ENCODE measurements at places on chromosomes 3 and 15.
A peak's percentile ranks its signal among the peaks of the same experiment; 100 is the strongest.

- DNase-seq, result no peak
Observed at GRCh38 chr3:141000686-141001085, 50.5 kb upstream of the SPSB4 start.

GRCh38 chr3:32450992-32451659 lies 51.5 kb downstream of the CMTM6 start:
- DNase-seq, result no peak

GRCh38 chr15:52706091-52706490 lies 26.9 kb upstream of the ATOSA start:
- DNase-seq, result no peak

DNA sequence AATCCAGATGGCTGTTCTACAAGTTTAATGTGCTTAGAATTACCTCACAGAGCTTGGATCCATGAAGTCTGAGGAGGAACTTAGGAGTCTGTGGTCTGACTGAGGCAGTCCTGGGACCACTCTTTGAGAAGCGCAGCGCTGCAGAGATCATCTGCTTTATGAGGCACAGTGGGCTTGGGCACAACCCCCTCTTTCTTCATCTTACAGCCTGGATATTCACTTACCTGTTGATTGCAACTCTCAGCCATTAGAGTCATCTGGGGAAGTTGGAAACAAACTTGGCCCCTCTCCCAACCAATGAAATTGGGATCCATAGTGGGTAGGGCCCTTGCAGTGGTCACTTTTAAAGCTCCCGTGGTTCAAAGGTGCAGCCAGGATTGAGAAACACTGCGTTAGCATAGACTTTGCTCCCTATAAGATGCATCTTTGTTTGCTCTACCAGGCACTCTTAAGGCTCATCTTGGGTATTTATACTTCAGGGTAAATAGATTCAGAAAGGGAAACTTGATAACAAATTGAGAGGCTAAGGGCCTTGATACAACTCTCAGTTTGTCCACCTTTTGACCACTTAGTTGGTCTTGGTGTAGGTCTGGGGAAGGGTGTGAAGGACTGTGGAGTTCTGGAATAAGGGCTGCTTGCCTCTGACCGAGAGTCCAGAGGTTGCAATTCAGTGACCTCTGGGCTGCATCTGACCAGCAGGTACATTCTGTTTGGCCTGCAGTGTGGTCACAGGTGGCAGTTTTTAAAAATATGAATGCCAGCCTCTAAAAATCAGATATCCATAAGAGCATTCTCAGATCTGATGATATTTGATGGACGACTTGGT lies 22.8 kb downstream of the FEM1B start:
- DNase-seq, result no peak

DNA sequence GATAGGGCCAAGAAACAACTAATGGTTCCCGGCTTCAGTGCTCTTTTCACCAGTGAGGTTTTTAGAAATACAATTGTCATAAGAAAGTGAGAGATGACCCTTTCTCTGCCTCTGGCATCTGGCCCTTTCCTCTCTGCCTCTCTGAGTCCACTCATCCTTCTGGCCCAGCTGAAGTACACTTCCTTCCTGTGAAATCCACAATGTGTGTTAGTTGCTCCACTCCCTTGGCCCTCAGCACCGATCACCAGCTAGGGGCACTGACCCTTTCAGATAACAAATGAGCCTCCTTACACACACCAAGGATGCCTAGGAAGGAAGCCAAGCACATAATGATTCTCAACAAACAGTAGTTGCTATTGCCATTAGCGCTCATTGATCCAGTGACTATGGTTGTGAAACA lies 2.9 kb upstream of the CAV3 start:
- DNase-seq, result no peak

DNA sequence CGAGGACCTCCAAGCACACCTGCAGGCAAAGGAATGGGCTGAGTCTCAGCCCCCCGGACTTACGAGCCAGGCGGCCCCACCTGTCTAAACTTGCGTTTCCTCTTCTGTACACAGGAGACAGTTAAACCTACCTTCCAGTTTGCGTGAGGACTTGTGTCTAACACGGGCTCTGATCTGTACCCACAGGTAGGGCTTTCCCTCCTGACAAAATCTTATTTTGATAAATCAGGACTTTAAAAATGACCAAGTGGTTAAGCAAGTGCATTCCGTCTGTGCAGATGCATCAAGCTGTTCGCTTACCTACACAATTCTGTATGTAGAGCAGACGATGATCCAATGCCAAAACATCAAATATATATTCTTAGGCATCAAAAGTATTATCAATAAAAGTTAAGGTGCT lies 238.0 kb downstream of the XXYLT1 start:
- no peak for DNase-seq

DNA sequence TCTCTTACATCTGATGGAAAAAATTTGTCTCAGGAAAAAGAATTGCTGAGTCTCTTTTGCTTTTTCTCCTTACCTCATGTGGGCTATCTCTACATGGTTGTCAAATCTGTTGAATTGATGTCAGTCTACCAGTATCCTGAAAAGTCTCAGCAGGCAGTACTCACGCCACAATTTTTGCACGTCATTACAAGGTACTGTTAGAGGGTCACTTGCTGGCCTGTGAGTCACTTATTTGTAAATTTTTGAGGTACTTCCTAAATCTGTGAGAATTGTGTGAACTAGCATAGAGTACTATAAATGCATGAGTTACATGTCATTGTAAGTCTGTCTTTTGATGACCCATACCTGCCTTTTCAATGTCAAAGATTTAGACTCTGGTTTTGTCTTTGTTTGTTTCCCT lies 15.9 kb downstream of the HPS3 start:
- DNase-seq, result no peak

- no peak for DNase-seq
Observed at GRCh38 chr15:25829073-25829472, 34.1 kb downstream of the ATP10A start.

DNA sequence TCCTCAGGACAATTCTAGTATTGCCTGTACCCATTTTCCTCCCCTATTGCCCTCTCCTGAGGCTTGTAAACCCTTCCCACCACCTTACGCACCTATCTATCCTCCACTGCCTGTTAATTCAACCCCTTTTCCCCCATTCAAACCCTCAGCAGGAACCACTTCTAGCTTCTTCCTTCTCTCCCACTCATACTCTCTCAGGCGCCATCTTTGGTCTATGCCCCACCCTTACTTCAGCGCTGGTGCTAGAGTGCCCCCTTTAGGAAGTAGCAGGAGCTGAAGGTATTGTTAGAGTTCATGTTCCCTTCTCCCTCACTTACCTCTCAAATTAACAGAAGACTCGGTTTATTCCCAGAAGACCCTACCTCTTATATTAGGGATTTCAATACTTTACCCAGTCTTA lies 121.8 kb upstream of the NLGN1 start:
- DNase-seq, result peak; percentile 3

- no peak for DNase-seq
Observed at GRCh38 chr3:128431803-128432300, 34.8 kb downstream of the DNAJB8 start.

GRCh38 chr3:129003578-129004112 lies 2.5 kb downstream of the EFCC1 start:
- DNase-seq, result peak; percentile 62

DNA sequence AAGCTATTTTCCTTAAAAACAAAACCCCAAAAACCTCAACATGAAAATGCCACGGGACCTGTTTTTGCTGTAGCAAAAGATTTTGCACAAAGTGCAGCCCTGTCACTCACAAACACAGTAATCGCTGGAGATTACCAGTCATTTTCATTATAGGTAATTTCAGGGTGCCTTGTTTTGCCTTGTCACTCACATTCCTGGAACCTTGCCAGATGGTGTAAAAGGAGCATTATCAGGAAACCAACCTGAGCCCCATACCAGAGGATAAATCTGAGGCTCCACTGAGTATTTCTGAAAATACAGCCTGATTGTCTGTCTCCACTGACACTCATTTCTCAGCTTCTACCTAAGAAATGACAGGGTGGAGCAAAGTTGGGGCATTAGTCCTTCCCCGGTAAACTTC lies 791.3 kb upstream of the LMCD1 start:
- no peak for DNase-seq

- DNase-seq, result no peak
Observed at GRCh38 chr3:182597621-182598041, 195.7 kb upstream of the ATP11B start.

GRCh38 chr15:36758800-36759199 lies 179.4 kb downstream of the CDIN1 start:
- DNase-seq, result no peak

GRCh38 chr15:78018946-78019644 lies 58.4 kb downstream of the TBC1D2B start:
- DNase-seq, result no peak

- DNase-seq, result no peak
Observed at GRCh38 chr3:57816471-57817095, 60.5 kb downstream of the SLMAP start.

GRCh38 chr3:31978553-31978952 lies 2.5 kb downstream of the OSBPL10 start:
- DNase-seq, result no peak

GRCh38 chr15:42728560-42728959 lies 8.4 kb downstream of the CDAN1 start:
- no peak for DNase-seq

- DNase-seq, result no peak
Observed at GRCh38 chr15:31869686-31870307, 160.5 kb upstream of the CHRNA7 start.

- DNase-seq, result no peak
Observed at GRCh38 chr3:44510000-44510368, 32.5 kb upstream of the ZNF445 start.

DNA sequence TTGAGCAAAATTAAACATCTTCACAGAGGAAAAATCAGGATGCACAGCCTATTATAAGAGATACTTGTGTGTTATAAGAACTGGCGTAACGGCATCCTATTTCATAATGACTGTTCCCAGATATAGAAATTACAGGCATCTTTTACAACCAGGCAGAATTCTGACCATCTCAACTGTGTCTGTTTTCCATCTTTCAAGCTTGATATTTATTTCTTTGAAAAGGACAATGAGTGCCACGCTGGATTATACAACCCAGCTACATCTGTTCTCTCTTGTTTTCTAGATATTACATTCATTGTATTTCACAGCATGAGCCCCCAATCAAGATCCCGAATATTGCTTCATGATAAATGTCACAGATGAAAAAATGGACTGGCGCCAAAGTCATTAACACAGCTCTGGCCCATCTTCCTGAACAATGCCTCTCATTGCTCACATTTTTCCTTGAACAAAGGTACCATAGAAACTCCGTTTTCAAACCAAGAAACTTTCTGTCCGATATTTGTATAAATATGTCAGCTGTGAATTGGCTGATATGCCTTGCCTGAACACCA lies 420.6 kb downstream of the TBL1XR1 start:
- DNase-seq, result no peak

- no peak for DNase-seq
Observed at GRCh38 chr3:138195481-138195880, 8.4 kb downstream of the ARMC8 start.

- no peak for DNase-seq
Observed at GRCh38 chr3:108218811-108219210, 3.4 kb downstream of the IFT57 start.

GRCh38 chr3:12822725-12823373 lies 18.5 kb downstream of the RPL32 start:
- no peak for DNase-seq

DNA sequence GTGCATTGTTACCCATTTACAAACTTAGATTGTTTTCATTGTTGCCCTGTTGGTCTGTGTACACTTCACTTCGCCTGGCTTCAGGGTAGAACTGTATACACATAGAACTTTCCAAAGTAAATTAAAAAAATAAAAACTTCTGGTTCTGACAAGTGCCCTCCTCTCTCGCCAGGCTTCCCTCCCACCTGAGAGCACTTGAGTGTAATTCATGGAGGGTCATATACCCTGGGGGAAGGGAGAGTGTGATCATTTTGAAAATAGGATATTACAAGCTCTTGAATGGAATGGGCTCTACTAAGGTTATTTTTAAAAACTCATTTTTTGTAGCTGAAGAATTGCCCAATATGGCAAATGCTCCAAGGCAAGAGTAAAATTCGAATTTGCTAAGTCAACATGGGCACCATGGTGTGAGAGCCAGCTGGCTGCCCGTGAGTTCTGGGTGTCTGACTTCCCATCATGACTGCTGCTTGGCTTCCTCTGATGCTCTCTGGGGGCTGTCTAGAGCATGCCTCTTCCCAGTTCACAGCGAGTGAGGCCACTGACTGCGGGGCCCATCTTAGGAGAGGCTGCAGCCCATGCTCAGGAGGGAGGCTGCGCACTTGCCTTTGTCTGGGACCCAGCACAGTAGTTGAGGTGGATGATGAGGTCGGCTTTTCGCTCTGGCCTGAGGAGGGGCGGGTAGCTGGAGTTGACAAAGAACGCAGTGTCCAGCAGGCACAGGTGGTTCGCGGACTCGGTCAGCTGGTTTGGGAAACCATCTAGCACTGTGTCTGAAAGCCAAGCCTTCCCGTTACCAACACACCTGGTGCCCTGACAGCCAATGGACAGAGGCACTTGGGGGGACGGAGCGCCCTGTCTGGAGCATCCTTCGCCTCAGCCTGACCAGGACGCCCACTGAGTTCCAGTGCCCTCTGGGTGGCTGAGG lies 13.1 kb upstream of the EHD4 start:
- no peak for DNase-seq

GRCh38 chr15:22863356-22863755 lies 24.9 kb downstream of the NIPA2 start:
- no peak for DNase-seq

GRCh38 chr15:49466119-49466518 lies 43.1 kb downstream of the FGF7 start:
- no peak for DNase-seq

DNA sequence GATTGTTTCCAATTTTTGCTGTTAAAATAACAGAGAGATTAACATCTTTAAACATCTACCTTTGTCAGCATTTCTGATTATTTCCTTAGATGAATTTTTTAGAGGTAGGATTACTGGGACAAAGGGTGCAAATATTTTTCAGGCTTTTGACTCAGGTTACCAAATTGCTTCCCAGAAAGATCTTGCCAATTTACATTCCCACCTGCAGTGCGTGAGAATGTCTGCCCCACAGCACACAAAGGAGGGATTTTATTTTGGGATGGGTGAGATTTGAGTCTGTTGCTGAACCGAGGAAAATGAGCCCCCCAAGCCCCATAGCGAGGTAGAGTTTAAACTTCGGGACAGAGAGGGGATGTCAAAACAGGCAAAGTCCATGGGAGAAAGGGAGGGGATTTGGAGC lies 25.9 kb upstream of the RNU6-1 start:
- no peak for DNase-seq

DNA sequence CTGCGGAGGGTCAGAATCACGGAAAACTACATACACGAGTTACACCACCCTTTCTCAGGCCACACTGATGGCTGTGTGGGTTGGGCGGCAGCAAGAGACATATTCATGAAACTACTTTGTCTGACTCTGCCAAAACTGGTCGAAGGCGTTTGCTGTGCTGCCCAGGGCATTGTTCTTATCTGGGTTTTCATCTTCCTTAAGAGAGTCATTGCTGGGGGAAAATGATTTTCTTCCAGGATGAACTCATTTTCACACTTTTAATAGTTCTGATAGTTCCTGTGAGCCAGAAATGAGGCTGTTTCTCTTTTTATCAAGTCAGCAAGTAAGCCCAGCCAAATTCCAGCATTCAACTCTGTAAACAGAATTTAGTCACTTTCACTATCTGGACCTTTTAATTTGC lies 47.6 kb downstream of the TRIM71 start:
- no peak for DNase-seq

Data from stimulated activated CD4-positive, alpha-beta T cell treated with anti-CD3 and anti-CD28 coated beads, Interleukin-15, amount 100 ng/mL, for 24 hours (primary cell).